ENCODE measurements at places on chromosomes 5 and 9.

- DNase-seq, result no peak
Measured at GRCh38 chr9:101455656-101456240, 20.2 kb upstream of the ALDOB start.

- DNase-seq, result no peak
Measured at GRCh38 chr5:57696825-57697570, 214.4 kb upstream of the ACTBL2 start.

- peak; percentile 52 for DNase-seq
Measured at GRCh38 chr5:141326088-141326854, 4.0 kb upstream of the PCDHGA1 start.

GRCh38 chr9:93509084-93509483 lies 55.7 kb upstream of the FAM120AOS start:
- no peak for DNase-seq

DNA sequence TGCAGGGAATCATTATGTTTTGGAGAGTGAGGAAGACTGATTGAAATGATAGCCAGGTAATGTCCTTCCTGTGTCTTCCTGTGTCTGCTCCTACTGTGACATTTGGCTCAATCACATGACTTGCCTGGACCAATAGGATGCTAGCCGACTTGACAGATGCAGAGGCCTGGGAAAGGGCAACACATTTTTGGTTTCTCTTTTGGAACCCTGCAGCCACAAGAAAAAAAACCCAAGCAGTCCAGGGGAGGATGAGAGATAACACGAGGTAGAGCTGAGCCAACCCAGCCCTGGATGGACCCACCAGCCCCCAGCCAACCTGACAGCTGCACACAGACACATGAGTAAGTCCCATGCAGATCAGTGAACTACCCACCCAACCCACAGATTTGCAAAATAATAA lies 256.1 kb upstream of the SMARCA2 start:
- no peak for DNase-seq

DNA sequence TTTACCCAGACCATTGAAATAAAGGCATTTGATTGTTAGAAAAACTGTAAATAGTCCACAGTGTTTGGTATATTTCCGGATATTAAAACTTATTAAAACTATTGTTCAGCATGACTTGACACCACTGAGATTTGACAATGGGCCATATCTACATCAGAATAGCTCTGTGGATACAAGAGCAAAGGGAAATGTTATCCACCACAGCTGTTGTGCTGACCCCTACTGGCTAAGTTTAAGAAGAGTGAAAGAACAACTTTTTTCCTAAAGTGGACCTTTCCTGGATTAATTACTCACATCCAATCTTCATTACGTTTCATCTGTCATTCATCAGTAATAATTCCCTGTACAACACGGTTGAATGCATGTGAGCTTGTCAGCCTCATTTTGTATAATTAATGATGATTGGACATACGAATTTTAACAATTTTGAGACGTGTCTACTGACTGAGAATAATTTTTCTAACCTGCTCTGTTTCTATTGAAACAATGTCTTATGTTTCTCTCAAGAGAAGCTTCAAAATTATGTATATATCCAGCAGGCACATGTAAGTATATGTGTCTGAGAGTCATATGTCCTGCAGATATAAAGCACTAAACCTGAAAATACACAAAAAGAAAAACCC lies 1952.6 kb downstream of the MAT2B start:
- DNase-seq, result no peak

GRCh38 chr5:4544049-4544670 lies 596.0 kb upstream of the ADAMTS16 start:
- DNase-seq, result no peak

DNA sequence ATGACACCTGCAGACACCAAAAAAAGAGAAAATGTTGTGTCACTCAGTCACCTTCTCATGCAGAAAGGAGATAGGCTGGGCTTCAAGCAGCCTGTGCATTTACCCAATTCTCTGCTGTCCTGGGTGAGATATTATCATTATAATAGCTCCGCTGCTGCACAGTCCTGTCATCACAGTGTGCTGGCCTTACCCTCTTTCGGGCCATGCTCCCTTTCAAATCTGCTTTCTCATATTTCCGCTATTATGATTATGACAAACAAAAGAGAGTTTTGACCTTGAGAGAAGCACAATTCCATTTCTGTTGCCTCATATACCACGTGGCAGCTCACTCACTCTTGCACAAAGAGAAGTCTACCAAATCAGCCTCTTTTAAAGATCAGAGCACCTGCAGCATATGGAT lies 1350.1 kb upstream of the ACO1 start:
- DNase-seq, result no peak

- DNase-seq, result no peak
Measured at GRCh38 chr5:41637424-41637823, 127.0 kb upstream of the PLCXD3 start.

- no peak for DNase-seq
Measured at GRCh38 chr9:12516573-12516972, 176.6 kb upstream of the TYRP1 start.

DNA sequence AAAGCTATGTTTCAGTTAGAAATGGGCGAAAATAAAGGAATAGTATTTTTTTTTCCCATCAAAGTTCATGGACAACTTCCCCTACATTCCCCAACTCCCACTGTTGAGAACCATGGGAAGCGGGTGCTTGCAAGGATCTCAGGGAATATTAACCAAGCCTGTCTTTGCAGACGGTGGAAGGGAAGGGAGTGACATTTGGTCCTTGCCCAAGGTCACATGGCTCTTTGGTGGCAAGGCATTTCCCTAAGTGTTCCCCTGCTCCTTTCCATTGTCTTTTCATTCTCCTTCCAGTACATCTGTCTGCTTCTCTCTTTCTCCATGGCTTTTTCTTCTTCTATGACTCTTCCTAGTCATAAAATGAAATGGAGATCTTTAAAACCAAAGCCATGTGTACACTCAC lies 19.0 kb downstream of the C9orf57 start:
- DNase-seq, result no peak
